T-helper 17 cell (primary cell): ENCODE measurements at places on chromosomes 1 and 21. TPM values are rescaled to one million over a fixed set of nuclear protein-coding genes. Genes with fewer than 3 reads are reported as not detected.

- no peaks in the 10 kb centered on the region for H3K4me1 ChIP-seq
- peak; percentile 3 for DNase-seq
- H3K27me3 ChIP-seq: peaks cover 16% of the 10 kb centered on the region
- H3K36me3 ChIP-seq: no peaks in the 10 kb centered on the region
Measured at GRCh38 chr1:2856066-2856390, 54.5 kb upstream of the TTC34 start.

GRCh38 chr1:154729577-154729976 is 121.6 kb upstream of the ADAR start:
- H3K36me3 ChIP-seq: peaks cover 5% of the 10 kb centered on the region
- H3K4me3 ChIP-seq: no peak overlapping the region
- H3K27me3 ChIP-seq: peaks cover 47% of the 10 kb centered on the region

- peaks cover 20% of the 10 kb centered on the region for H3K36me3 ChIP-seq
- H3K27me3 ChIP-seq: no peaks in the 10 kb centered on the region
- peaks cover 25% of the 10 kb centered on the region for H3K4me1 ChIP-seq
- no peak for DNase-seq
- H3K4me3 ChIP-seq: no peak overlapping the region
Measured at GRCh38 chr1:46587069-46587468, 17.0 kb downstream of the MKNK1 start.

DNA sequence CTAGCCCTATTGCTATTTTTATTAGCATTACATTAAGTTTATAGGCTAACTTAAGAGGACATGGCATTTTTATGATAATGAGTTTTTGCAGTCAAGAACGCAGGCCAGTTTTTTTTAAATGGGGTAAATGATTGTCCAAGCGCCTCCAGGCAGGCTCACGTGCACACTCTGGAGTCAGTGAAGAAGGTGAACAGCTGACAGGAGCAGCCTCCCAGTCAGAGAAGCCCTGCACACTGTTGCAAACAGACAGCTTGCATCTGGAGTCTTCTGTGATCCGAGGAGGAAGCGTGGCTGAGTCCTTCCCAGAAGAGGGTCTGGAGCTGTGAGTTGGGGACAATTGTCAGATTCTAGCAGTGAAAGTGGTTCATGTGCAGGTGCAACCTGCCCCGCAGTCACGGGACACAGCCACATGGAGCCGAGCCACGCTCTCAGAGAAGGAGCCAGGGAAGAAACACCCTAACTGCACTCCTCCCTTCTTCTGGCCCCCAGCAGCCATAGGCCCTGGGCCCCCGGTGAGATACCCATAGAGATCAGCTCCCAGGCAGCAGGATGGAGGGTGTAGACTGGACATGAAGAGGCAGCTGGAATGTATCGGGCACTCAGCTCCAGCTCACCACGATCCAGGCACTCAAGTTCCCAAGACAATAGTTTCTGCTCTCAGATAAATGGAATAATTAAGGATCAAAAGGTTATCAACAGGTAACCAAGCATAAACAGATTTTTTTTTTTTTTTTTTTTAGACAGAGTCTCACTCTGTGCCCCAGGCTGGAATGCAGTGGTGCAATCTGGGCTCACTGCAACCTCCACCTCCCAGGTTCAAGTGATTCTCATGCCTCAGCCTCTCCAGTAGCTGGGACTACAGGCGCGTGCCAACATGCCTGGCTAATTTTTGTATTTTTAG is 26.4 kb downstream of the CAPN2 start:
- no peak for DNase-seq
- peak overlapping the region; percentile 75 for H3K27ac ChIP-seq
- no peaks in the 10 kb centered on the region for H3K27me3 ChIP-seq
- H3K4me3 ChIP-seq: no peak overlapping the region
- peaks cover 15% of the 10 kb centered on the region for H3K4me1 ChIP-seq

GRCh38 chr21:42523941-42524340 is 10.3 kb downstream of the SLC37A1 start:
- no peak overlapping the region for H3K4me3 ChIP-seq
- peak overlapping the region; percentile 92 for H3K27ac ChIP-seq
- no peaks in the 10 kb centered on the region for H3K27me3 ChIP-seq
- H3K4me1 ChIP-seq: peaks cover 40% of the 10 kb centered on the region
- peaks cover 10% of the 10 kb centered on the region for H3K36me3 ChIP-seq

DNA sequence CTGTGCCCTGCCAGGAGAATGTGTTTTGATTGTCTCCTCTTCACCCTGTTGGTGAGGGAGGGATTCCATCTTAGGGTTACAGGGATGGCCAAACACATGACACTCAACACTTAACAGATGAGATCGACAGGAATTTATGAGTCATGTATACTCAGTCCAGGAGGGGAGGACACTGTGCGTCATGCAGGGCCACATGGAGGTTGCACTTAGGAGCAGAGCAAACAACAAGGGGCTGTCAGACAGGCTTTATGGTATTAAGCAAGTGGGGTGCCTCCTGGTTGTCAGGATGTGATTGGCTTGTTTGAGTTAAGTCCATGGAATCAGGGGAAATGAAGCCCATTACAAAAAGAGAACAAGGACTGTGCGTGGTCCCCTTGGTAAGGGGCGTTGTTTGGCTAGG is 26.9 kb downstream of the EDARADD start:
- H3K27me3 ChIP-seq: no peaks in the 10 kb centered on the region
- no peak overlapping the region for H3K4me3 ChIP-seq
- DNase-seq: no peak
- H3K4me1 ChIP-seq: peaks cover 14% of the 10 kb centered on the region
- H3K27ac ChIP-seq: peak overlapping the region; percentile 71

- H3K36me3 ChIP-seq: no peaks in the 10 kb centered on the region
- peaks cover 9% of the 10 kb centered on the region for H3K27me3 ChIP-seq
- H3K4me3 ChIP-seq: no peak overlapping the region
- H3K4me1 ChIP-seq: no peaks in the 10 kb centered on the region
- H3K27ac ChIP-seq: no peak overlapping the region
Measured at GRCh38 chr1:26020330-26020768, 1.2 kb upstream of the EXTL1 start.

- no peaks in the 10 kb centered on the region for H3K36me3 ChIP-seq
- peaks cover 5% of the 10 kb centered on the region for H3K27me3 ChIP-seq
- no peak overlapping the region for H3K4me3 ChIP-seq
- H3K27ac ChIP-seq: no peak overlapping the region
Measured at GRCh38 chr1:24043345-24044032, 63.4 kb upstream of the SRSF10 start.

GRCh38 chr1:243477731-243478290 is 222.0 kb downstream of the SDCCAG8 start:
- peaks cover 19% of the 10 kb centered on the region for H3K4me1 ChIP-seq
- H3K27ac ChIP-seq: no peak overlapping the region
- no peak for DNase-seq
- H3K36me3 ChIP-seq: peaks cover 9% of the 10 kb centered on the region

DNA sequence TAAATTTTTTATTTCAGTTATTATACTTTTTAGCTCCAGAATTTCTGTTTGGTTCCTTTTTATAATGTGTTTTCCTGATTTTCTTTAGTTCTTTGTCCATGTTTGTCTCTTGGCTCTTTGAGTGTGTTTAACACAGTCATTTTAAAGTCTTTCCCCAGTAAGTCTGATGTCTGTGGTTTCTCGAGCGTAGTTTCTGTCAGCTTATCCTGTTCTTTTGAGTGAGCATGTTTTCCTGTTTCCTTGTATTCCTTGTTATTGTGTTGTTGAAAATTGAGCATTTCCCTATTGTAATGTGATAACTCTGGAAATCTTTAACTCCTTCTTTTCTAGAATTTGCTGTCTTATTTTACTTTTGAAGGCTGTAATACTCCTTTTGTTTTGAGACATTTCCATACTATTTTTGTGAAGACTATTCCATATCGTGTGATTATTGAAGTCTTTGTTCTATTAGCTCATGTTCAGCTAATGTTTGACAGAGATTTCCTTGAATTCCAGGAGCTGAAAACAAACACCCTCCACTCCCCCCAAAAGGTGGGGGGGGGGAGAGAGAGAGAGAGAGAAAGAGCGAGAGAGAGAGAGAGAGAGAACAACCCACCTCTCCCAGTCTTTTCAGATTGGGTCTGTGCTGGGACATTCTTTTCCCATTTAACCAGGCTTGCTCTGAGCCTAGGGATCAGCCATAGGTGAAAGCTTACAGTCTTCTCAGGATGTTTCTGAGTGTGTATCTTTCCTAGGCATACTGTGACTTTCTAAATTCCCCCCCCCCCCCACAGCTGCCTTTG is 38.3 kb downstream of the SDCCAG8 start:
- no peak for DNase-seq
- H3K4me1 ChIP-seq: no peaks in the 10 kb centered on the region
- no peaks in the 10 kb centered on the region for H3K27me3 ChIP-seq
- H3K4me3 ChIP-seq: no peak overlapping the region

- no peak for DNase-seq
- H3K4me3 ChIP-seq: no peak overlapping the region
- no peaks in the 10 kb centered on the region for H3K36me3 ChIP-seq
Measured at GRCh38 chr1:79819140-79819539, 812.6 kb upstream of the ADGRL4 start.

- no peaks in the 10 kb centered on the region for H3K36me3 ChIP-seq
- no peak overlapping the region for H3K27ac ChIP-seq
- DNase-seq: no peak
- peaks cover 8% of the 10 kb centered on the region for H3K4me1 ChIP-seq
- no peak overlapping the region for H3K4me3 ChIP-seq
Measured at GRCh38 chr1:117698398-117699160, 92.7 kb downstream of the TENT5C start.

DNA sequence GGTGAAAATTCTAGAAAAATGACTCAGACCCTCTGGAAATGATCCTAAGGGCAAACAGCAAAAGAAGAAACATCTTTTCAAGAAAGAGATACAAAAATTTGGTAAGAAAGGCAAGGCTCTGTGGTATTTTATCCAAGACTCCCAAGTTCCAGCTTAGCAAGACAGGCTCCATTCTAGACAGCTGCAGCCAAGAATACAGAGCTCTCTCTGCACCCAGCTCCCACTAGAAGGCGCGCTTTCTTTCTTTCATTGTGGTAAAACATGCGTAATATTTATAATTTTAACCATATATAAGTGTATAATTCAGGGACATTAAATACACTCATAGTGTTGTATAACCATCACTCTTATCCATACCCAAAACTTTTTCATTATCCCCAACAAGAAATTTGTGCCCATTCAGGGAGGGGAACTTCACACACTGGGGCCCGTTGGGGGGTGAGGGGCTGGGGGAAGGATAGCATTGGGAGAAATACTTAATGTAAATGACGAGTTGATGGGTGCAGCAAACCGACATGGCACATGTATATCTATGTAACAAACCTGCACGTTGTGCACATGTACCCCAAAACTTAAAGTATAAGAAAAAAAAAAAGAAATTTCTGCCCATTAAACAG is 2.2 kb upstream of the HFM1 start:
- DNase-seq: no peak
- peaks cover 3% of the 10 kb centered on the region for H3K4me1 ChIP-seq
- peaks cover 55% of the 10 kb centered on the region for H3K27me3 ChIP-seq
- H3K36me3 ChIP-seq: no peaks in the 10 kb centered on the region
- H3K27ac ChIP-seq: no peak overlapping the region

DNA sequence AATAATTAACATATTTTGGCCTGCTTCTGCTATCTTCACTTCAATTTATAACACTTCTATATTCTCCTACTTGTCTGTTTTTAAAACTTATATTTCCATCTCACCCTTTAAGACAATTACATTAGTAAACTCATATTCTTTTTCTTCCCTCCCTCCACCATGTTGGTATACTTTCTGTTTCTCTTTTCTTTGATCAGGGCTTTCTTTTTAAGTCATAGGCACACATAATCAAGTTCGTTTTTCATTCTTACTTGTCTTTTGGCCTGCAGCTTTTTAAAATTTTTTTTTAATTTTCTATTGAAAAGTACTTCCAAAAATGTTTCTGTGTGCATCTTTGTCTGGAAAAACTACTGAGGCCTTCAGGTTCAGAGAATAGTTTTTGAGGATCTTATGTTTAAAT is 2.3 kb downstream of the PYHIN1 start:
- no peak for DNase-seq
- H3K36me3 ChIP-seq: peaks cover 9% of the 10 kb centered on the region
- H3K27ac ChIP-seq: peak overlapping the region; percentile 97
- H3K4me1 ChIP-seq: peaks cover 34% of the 10 kb centered on the region
- H3K27me3 ChIP-seq: no peaks in the 10 kb centered on the region

- DNase-seq: no peak
- H3K4me1 ChIP-seq: peaks cover 25% of the 10 kb centered on the region
- no peak overlapping the region for H3K4me3 ChIP-seq
- H3K27me3 ChIP-seq: no peaks in the 10 kb centered on the region
- H3K36me3 ChIP-seq: peaks cover 23% of the 10 kb centered on the region
Measured at GRCh38 chr1:53811414-53811851, 26.7 kb downstream of the NDC1 start.

GRCh38 chr1:64822621-64823020 is 77.7 kb downstream of the RAVER2 start:
- H3K27me3 ChIP-seq: peaks cover 4% of the 10 kb centered on the region
- H3K36me3 ChIP-seq: no peaks in the 10 kb centered on the region
- no peak for DNase-seq
- H3K4me1 ChIP-seq: peaks cover 17% of the 10 kb centered on the region
- H3K4me3 ChIP-seq: no peak overlapping the region
- no peak overlapping the region for H3K27ac ChIP-seq

DNA sequence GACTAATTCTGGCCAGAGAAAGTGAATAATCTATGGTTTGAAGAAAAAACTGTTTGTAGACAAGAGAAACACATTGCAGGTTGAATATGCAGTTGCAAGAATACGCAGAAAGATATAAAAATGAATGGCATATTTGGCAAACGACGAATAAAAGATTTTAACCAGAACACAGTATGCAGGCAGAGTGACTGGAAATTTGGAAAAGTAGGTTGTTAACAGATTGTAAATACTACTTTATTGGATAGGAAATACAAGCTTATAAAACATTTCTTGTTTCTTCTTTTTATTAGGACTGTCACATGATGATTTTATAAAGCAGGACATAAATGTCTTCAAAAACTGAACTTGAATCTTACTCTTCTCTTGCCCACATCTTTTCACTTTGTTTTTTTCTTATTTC is 573.3 kb upstream of the PBX1 start:
- no peak overlapping the region for H3K27ac ChIP-seq
- H3K27me3 ChIP-seq: no peaks in the 10 kb centered on the region
- no peaks in the 10 kb centered on the region for H3K4me1 ChIP-seq

DNA sequence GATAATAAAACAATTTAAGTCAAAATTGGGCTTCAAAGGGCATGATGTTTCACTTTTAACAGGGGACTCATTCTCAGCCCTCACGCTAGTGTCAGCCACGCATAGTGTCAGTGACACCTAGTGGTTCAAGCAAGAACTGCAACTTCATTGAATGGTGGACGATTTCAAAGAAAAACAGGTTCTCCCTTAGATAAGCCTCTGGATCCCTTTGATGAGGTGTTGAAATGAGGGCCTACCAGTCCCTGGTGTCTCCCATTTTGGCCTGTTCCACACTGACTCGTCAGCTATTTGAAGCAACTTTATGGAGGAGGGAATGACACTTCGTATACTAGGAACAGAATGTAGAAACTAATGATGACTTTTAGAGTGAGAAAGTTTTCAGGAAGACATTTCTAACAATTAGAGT is 56.2 kb downstream of the FCRL5 start:
- peaks cover 2% of the 10 kb centered on the region for H3K4me1 ChIP-seq
- no peak overlapping the region for H3K27ac ChIP-seq

GRCh38 chr1:207288315-207288714 is 33.2 kb upstream of the CD55 start:
- H3K4me3 ChIP-seq: no peak overlapping the region
- peaks cover 9% of the 10 kb centered on the region for H3K27me3 ChIP-seq
- H3K4me1 ChIP-seq: peaks cover 3% of the 10 kb centered on the region
- DNase-seq: no peak

- H3K4me1 ChIP-seq: peaks cover 48% of the 10 kb centered on the region
- H3K4me3 ChIP-seq: peak overlapping the region; percentile 83
- no peaks in the 10 kb centered on the region for H3K27me3 ChIP-seq
- DNase-seq: peak; percentile 87
Measured at GRCh38 chr1:9689011-9689706, 37.6 kb downstream of the PIK3CD start.

Gene TENT5C
- 173 TPM for total RNA-seq

Gene ELF3
- total RNA-seq: 2.0 TPM

Gene PTGFR
- total RNA-seq: not detected

Gene AUNIP
- total RNA-seq: not detected

Gene INAVA
- total RNA-seq: 0.25 TPM

Gene CELSR2
- total RNA-seq: 3.3 TPM

Gene APOBEC4
- total RNA-seq: not detected

Gene TCHHL1
- total RNA-seq: not detected

Gene PLXNA2
- total RNA-seq: 2.2 TPM
